ENCODE measurements at places on chromosomes 7 and 10.

DNA sequence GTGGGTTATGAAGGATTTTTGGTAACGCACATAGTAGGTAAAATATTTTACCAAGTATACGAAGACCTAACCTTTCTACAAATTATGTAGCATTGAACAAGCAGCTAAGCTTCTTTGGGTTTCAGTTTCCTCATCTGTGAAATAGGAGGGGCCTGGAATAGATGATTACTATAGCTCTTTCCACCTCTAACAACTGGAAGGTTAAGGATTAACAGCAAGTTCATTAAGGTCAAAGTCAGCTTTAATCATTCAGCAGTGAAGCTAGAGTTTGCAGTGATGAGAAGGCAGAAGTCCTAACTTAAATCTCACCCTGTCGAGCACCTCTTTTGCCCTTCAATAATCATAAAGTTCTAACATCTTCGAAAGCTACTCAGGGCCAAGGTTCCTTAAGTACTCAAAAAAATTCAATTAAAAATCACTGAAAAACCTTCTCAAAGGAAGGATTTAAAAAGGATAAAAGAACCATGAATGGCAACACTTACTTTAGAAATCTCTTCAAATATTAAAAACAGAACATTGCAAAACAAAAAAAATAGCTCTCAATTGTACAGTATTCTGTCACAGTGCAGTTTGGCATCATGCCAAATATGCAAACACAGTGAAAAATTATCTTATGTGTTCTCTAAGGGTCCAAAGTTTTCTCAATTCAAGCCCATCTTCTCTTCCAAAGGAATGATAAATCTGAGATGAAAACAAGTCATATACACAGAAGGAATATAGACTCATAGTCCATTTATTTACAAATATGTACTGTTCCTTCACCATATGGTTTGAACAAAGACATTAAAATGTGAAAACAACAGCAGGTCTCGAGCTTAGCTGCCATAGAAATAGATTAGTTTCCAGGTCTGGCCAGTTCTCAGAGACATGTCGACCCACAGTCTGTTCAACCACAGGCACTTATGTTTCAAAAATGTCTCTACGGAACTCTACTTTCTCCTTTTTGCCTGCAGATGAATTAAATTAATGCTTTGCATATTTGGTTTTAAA is 152.0 kb upstream of the SLC13A1 start:
- DNase-seq = no peak

GRCh38 chr7:94556028-94556427 is 46.4 kb downstream of the CASD1 start:
- no peak for DNase-seq

- no peak for DNase-seq
Measured at GRCh38 chr10:61338146-61338545, 115.0 kb downstream of the TMEM26 start.

DNA sequence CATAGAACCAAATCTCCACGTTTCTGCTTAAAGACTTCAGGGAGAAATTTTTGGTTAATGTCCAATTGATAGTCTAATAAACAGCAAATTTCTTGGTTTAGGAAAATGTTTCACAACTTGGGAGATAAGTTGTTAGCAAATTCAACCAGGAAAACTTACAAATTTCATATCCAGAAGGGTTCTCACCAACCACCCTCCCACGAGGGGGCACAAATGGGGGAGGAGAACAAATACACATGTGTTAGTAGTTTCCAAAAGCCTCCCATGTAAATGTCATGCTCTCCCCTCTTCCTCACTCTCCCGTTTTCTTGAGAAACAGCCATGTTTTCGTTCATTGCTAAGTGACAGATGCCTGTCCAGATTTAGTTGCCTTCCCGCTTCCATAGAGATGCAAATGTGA is 10.5 kb downstream of the DOCK4 start:
- no peak for DNase-seq

DNA sequence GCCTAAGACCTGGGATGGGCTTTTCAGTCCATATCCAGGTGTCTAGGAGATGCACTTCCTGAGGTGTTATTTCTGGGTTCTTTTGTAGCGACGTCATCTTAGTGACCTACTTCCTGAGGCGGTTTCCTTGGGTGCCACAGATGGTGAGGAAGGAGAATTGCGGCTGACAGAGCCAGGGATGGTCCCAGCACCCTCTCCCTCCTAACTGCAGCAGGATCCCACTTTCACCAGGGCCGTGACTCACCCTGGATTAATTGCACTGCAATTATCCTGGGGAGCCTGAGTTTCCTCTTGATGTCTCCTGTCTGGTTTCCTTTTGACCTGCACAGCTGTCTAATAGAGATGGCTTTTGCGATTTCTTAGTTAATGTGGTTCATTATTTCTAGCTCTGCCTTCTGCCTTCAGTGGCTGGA is 271.7 kb downstream of the TCF7L2 start:
- DNase-seq = no peak

DNA sequence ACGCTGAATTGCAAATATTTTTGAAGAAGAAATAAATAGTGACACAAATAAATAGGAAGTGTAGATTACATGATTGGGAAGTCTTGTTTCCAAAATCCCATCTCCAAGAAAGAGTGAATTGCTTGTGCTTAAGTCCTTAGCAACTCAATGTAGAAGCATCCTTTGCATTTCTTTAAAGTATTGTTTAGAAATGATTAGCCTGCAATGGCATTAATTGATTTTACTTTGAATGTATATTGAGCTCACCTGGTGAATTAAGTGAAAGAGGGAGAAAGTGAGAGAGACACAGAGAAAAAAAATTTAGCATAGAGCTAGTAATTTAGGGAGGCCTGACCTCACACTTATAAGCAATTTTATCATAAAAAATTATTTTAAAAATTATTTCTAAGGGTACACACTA is 49.0 kb upstream of the PCLO start:
- no peak for DNase-seq

GRCh38 chr10:116636976-116637375 is 16.2 kb downstream of the PNLIPRP2 start:
- no peak for DNase-seq

GRCh38 chr10:8600192-8600591 is 545.7 kb downstream of the GATA3 start:
- no peak for DNase-seq

GRCh38 chr7:156614434-156615264 is 25.9 kb upstream of the RNF32 start:
- DNase-seq = no peak

DNA sequence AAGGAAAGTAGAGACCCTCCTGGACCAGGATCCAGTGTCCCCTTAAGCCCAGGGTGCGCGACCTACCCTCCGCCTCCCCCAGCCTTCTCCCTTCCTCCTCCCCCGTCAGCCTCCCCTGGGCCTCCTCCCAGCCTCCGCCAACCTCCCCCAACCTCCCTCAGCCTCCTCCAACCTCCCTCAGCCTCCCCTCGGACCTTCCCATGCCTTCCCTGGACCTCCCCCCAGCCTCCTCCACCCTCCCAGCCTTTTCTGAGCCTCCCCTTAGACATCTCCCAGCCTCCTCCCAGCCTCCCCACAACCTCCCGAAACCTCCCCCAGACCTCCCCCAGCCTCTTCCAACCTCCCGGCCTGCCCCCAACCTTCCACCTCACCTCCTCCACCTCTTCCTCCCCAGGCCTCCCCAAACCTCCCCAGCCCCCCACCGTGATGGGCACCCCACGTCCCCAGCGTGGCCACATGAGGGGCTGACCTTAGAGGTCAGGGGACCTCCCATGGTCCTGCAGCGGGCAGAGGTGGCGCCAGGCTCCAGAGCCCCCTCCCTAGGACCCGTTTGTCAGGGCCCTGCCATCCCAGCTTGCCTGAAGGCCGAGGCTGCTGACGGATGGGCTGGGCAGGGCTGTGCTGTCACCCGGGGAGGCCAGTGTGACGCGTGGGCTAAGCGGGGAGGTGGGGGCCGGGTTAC is 18.8 kb downstream of the FAM20C start:
- no peak for DNase-seq

All from iPS DF 6.9 (cell line).